ENCODE measurements at places on chromosomes 5 and 9.

DNA sequence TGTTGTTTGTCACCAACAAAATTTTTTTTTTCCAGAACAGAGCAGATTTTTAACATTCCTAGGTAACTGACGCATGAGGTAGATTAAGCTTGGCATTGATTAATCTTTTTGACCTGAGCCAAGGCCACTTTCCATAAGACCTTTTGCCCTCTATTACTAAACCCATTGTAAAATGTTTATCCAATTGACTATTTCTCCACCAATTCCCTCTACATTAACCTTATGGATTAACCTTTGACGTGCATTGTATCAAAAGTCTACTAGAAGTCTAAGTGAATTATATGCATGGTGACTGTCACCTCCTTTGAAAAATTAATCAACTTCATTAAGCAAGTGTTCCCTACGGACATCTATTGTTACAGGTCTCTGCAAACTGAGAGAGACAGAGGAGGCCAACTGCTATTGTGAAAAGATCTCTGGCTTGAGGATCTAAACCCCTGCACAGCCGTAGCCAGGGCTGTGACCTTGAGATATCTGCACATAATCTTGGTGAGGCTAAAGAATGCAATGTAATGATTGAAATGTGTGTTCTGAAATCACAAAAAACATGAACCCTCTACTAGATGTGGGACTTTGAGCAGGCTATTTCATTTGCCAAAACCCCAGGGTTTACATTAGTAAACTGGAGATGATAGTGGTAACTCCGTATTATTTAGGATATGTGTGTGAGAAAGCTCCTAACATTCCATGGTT lies 632.2 kb downstream of the TLR4 start:
- no peak for DNase-seq

DNA sequence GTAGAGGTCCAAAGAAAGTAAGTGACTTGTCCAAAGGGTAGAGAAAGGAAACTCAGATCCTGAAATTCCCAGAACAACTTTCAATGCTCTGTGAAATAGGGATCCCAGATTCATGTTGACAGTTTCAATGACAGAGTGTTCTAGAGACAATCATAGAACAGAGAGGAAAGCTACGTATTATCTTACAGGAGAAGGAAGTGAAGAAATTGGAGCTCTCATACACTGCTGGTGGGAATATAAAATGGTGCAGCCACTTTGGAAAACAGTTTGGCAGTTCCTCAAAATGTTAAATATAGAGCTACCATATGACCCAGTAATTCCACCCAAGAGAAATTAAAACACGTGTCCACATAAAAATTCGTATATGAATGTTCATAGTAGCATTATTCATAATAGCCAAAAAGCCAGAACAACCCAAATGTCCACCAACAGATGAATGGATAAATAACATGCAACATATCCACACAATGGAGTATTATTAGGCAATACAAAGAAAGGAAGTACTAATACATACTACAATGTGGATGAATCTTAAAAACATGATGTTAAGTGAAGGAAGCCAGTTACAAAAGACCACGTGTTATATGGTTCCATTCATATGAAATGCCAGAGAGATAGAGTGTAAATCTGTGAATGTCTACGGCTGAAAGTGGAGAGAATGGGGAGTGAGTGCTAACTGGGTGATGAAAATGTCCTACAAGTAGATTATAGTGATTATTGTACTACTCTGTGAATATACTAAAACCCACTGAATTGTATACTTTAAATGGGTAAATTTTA lies 197.1 kb downstream of the NTRK2 start:
- no peak for DNase-seq

GRCh38 chr5:90590-91547 lies 1.1 kb upstream of the PLEKHG4B start:
- no peak for DNase-seq

GRCh38 chr5:28517691-28518090 lies 1479.3 kb upstream of the CDH9 start:
- DNase-seq = no peak

- DNase-seq = no peak
These were observed 444.7 kb downstream of the HINT1 start for GRCh38 chr5:130720355-130720754.

Data from posterior cingulate gyrus (tissue), 11 donors.